GM19239 (cell line): ENCODE measurements at places on chromosomes 13 and 19.

- DNase-seq: no peak
Measured at GRCh38 chr19:51654783-51655182, 8.2 kb upstream of the SIGLEC14 start.

DNA sequence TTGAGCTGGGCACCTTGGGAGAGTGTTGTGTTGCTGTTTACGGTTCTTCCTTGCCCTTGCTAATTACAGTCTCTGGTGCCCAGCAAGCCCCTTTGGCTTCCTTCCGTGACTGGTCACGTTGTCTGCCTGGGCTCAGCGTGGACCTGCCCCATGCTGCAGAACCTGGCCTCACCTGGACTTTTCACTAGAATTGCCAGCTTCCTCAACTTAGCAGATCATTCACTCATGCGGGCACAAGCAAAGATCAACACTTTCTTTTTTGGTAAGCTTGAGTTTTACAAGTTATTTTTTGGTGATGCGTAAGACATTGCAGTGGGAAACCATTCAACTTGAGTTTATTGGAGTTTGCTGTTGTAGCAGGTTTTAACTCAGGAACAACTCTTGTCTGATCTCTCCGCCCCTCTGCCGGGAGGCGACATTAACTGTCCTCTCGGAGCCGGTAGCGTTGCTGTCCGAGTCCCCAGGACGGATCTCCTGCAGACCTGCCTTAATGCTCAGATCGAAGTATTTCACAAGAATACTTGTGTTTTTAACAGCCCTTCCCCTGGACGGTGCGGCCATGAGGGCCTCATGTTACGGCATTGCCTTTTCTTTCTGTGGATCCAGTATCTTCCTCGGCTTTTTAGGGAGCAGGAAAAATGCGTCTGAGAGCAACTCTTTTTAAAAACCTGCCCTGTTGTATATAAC, 15.7 kb upstream of the TEX29 start:
- DNase-seq: no peak

GRCh38 chr13:29619995-29620394, 24.5 kb upstream of the SLC7A1 start:
- no peak for DNase-seq

- DNase-seq: no peak
Measured at GRCh38 chr13:39462906-39463305, 140.1 kb downstream of the LHFPL6 start.

DNA sequence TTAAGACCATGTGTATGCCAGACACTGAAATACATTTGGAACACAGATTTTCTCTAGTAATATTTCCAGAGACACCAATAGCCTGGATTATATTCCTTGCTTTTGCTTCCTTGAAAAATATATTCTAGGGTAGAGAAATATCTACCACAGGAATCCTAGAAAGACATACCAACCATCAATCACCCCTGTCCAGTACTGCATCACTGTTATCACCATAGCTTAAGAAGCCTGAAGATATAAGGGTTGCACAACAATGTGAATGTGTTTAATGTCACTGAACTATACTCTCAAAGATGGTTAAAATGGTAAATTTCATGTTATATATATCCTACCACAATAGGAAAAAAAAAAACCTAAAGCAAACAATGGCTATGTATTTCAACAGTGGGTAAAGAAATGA, 163.6 kb downstream of the DIAPH3 start:
- DNase-seq: no peak
